Stimulated activated CD8-positive, alpha-beta memory T cell treated with anti-CD3 and anti-CD28 coated beads, Interleukin-15, amount 100 ng/mL, for 4 hours (primary cell): ENCODE measurements at places on chromosomes 12 and 14.

DNA sequence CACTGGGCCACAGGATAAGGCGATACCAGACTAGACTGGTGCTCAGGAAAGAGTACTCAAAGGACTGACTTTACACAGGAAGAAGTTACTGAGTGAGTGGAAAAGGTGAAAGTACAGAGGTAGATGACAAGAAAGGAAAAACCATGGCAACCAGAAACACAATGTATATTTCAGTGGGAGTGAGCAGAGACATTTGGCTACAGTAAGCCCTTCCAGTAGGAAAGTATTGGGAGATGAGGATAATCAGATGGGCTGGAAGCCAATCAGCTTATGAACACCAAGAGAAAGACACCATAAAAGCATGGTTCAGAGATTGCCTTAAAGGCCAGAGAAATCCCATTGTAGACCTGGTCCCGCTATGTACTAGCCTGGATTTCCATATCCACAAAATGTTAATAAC lies 51.6 kb downstream of the TMTC1 start:
- DNase-seq: no peak

DNA sequence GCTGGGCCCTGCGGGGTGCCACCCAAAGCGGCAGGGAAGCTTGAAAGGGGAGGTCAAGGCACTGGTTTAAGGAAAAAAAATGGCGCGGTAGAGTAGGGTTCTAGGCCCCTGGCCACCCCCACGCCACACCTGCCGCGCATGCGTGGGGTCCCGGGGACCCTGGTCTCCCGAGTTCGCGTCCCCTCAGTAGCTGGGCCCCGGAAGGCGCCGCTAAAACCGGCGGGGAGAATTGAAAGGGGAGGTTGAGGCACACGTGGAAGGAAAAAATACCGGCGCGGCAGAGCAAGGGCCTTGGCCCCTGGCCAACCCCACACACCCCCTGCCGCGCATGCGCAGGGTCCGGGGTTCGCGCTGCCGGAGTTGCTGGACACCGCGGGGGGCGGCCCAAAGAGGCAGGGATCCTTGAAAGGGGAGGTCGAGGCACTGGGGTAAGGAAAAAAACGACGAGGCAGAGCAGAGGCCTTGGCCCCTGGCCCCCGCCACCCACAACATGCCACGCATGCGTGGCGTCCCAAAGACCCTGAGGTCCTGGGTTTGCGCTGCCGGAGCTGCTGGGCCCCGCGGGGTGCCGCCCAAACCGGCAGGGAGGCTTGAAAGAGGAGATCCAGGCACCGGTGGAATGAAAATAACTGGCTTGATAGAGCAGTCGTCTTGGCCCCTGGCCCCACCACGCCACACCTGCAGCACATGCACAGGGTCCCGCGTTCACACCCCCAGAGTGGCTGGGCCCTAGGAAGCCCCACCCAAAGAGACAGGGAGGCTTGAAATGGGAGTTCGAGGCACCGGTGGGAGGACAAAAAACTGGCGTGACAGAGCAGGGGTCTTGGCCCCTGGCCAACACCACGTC lies 314.5 kb downstream of the ALG10 start:
- no peak for DNase-seq

DNA sequence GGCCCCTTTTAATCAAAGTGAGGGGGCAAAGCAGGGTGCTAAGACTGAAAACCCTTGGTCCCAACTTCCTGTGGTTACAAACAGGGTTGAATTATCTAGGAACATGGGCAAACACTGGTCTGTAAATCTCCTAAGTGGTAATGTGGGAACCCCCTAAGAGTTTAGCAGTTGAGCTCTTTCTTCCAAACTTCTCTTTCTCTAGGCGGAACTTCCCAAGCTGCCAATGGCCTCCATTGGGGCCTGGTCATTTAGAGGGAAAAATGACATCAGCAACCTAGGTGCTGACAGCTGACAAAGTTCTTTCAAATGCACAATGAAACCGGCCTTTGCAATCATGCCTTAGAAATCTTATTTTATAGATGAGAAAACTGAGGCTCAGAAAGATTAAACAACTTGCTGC lies 17.7 kb downstream of the HEBP1 start:
- no peak for DNase-seq

- DNase-seq: no peak
These were observed 318.7 kb downstream of the TMEM121 start for GRCh38 chr14:105844810-105845724.

DNA sequence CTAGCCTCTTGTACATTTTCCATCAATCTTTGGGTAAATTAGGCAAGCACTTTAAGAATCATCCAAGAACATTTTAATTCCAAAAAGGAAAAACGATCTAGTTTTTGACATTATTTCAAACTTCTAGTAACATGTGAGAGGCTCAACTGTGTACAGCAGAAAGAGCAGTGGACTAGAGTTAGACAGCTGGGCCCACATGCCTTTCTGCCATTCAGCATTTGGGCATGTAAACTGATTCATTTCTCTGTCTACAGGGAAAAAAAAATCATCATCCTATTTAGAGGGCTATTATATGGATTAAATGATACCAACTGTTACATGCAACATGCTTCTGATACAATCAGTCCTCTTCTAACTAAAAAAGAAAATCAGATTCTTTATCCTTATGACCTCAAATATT lies 17.7 kb downstream of the ATP2B1 start:
- no peak for DNase-seq

- DNase-seq: no peak
These were observed 8.0 kb downstream of the DUSP6 start for GRCh38 chr12:89344043-89344861.

DNA sequence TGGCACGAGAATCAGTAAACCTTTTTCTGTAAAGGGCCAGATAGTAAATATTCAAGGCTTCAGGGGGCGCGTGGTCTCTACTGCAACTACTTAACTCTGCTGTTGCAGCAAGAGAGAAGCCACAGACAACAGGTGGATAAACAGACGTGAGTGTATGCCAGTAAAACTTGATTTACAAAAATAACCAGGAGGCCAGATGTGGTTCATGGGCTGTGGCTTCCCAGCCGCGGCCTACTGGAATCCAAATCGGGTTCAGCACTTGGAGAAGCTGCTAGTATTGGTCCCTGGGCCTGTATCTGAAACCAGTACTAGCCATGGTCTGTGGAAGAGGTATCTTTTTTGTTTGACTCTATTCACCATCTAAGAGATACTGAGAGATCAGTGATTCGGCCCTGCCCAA lies 13.3 kb downstream of the PPP2R5C start:
- no peak for DNase-seq

- DNase-seq: no peak
These were observed 50.1 kb downstream of the KLRG1 start for GRCh38 chr12:9039397-9039977.

GRCh38 chr12:106226884-106227640 lies 20.8 kb downstream of the CKAP4 start:
- DNase-seq: no peak

DNA sequence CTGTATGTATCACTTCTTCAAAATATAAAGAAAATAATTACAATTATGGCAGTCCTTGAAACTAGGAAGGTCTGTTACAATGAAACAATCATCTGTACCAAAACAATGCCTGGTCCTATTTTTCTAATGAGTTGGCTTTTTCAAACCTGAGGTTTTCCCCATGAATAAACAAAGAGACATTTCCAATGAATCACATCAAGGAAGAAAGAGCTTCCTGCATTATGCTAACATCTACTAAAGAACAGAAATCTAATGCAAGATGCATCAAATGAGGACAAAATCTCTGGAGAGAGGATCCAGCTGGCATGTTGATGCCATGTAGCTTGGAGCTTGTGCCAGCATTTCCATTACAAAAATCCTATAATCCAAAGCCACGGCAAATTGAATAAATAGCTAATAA lies 29.3 kb downstream of the NIN start:
- DNase-seq: no peak

DNA sequence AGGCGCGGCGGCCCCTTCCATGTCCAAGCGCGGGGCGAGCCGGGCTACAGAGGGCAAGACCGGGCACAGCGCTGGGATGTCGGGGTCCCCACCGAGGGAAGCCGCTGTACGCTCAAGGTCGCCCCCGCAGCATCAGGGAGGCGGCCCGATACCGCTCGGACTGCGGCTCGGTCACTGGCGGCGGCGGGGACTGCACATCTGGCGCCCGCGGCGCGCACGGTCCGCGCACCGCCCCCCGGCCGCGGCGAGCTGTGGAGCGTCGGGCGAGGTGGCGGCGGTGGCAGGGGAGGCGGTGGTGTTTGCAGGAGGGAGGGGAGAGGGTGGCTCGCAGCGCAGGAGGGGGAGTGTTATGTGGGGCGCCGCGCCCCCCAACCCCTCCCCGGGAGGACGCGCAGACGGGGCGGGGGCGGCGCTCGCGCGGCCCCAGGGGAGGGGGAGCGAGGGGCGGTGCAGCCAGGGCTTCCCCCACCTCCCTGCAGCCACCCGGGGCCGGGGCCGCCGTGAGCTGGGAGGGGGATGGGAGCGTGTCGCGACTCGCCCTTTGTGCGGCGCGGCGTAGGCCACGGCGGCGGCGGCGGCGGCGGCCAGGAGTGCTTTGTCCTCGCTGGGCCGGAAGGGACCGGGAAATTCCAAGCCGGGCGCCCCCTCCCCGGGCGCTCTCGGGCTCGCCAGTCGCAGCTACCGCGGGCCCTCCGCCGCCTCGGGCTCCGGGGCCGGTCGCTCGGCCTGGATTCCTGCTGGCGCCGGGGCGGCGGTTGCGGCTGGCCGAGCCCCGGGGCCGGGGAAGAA lies at the start of gene NUAK1:
Gene NUAK1 (minus strand): TSS at position 322 of the 789 bp plus-strand sequence. CDS start 301 bp downstream, at position 21.
- peak; percentile 16 for DNase-seq

DNA sequence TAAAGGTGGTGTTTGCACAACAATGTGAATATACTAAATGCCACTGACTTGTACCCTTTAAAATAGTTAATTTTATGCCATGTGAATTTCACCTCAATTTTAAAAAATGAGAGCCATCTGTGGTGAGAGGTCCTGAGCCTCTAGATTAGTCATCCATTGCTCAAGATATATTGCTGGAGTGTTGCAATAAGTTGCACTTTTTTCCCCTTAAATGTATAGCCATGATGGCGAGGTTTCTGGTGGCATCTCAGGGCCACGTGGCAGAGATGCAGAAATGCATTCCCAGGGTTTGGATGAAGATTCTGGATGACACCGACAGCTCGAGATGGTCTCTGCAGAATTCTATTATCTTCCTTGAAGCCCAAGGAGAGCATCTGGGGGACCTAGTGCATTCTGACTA lies 153.7 kb downstream of the AACS start:
- DNase-seq: no peak

GRCh38 chr14:63760014-63760413 lies 32.1 kb upstream of the SGPP1 start:
- DNase-seq: no peak

DNA sequence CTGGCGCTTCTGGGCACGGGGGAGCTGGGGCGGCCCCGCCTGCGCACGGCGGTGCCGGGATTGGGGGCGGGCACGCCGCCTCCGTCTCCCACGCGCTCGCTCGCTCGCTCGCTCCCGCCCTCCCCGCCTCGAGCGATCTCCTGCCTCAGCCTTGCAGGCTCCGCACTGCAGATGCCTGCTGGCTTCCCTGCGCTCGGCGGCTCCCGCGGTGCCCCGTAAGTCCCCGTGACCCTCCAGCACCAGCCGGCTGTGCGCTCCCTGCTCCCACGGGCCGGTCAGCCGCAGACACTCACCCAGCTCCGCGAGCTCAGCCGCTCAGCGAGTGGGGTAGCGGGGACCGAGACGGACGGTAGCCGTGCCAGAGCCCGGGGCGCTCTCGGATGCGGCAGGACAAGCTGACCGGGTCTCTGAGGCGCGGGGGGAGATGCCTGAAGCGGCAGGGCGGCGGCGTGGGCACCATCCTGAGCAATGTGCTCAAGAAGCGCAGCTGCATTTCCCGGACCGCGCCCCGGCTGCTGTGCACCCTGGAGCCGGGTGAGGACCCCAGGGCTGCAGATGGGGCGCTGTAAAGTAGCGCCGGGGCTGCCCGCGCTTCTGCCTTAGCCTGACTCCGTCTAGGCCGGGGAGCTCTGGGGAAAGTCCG lies at the start of gene TBC1D30:
Gene TBC1D30 (plus strand): TSS at position 148 of the 643 bp plus-strand sequence. CDS start 233 bp downstream, at position 381.
- DNase-seq: peak; percentile 10

- no peak for DNase-seq
These were observed 16.7 kb upstream of the LHX5 start for GRCh38 chr12:113488322-113488721.

DNA sequence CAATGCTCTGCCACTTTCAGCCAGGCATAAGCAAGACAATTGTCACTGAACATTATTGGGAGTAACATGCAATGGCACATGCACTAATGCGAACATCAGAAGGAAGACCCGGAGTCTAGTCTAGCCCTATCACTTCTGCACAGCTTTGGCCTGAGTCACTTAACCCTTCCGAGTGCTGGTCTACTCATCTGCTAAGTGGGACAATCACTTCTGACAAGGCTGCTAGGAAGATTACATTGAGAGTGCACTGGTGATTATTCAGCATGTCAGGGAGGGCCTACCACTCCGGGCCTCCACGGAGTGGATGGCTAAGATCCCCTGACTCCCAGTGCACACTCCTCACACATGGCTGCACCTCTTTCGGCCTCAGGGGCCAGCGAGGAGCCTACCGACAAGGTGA lies 240.9 kb downstream of the DPF3 start:
- no peak for DNase-seq

DNA sequence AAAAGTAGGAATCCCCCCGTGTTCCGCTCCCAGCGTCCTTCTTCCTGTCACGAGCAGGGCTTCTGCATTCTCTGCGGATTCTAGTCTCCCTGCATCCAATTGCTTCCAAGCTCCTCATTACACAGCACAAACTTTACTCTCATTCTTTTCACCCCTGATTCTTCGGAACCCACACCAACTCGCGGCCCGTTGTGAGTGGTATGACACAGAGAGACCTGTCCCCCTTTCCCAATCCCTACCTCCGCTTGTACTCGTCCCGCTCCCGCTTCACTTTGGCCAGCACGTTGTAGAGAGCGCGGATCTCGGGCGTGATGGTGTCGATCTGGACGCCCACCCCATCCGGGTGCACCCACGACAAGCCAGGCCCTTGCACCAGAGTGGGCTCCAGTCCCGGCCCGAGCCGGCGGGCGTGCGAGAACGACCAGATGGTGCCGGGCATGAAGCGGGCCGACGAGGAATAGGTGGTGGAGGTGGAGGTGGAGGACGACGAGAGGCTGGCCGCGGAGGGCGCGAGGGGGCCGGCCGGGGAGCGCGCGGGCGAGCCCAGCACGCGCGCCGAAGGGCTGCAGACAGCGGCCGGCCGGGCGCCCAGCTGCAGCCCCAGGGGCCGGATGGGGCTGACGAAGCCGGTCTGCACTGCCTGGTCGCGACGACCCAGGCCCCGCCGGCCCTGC lies 687 bp downstream of the IFFO1 start:
- no peak for DNase-seq

GRCh38 chr12:102539651-102540553 lies 59.5 kb upstream of the IGF1 start:
- no peak for DNase-seq

- DNase-seq: no peak
These were observed 51.6 kb downstream of the RESF1 start for GRCh38 chr12:32010631-32011336.
